ENCODE measurements at places on chromosomes 12 and 14. TPM values are rescaled to one million over a fixed set of nuclear protein-coding genes. Genes with fewer than 3 reads are reported as not detected.

GRCh38 chr14:68552075-68552474 lies 240.8 kb downstream of the ZFP36L1 start:
- no peak overlapping the region for H3K4me3 ChIP-seq
- no peaks in the 10 kb centered on the region for H3K4me1 ChIP-seq
- DNase-seq = no peak
- no peaks in the 10 kb centered on the region for H3K27me3 ChIP-seq

DNA sequence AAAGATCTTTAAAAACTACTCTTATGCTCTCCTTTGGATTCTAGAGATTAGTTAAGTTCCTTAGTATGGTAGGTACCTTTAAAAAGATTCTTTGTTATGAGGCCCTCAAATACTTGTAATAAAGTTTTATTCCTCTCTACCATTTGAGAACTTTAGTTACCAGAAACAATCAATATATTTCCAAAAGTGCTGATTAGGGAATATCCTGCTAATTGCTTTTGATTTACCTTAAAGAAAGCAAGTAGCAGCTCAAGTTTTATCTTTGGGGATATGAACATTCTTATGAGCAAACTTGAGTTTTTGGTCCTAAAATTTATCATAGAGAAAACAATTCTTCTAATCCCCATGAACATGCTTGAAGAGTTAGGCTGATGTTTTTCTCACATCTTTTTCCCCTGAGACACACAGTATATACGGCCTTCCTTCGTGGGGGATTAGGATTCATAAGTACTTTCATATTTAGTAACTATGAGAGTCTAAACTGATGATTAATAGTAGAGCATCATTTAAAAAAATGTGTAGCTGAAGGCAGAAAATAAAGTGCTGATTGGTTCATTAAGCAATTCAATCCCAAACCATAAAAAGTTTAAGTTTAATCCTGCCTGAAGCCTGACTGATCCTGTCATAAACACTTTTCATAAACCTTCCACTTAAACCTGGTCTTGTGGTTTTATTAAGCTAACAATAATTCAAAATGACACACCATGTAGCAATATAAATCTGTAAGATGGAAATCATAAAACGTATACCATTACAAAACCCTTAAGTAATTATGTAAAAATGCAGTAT lies 380.5 kb upstream of the FBXO33 start:
- H3K4me3 ChIP-seq = no peak overlapping the region
- H3K36me3 ChIP-seq = no peaks in the 10 kb centered on the region
- no peak for DNase-seq
- no peak overlapping the region for H3K27ac ChIP-seq

DNA sequence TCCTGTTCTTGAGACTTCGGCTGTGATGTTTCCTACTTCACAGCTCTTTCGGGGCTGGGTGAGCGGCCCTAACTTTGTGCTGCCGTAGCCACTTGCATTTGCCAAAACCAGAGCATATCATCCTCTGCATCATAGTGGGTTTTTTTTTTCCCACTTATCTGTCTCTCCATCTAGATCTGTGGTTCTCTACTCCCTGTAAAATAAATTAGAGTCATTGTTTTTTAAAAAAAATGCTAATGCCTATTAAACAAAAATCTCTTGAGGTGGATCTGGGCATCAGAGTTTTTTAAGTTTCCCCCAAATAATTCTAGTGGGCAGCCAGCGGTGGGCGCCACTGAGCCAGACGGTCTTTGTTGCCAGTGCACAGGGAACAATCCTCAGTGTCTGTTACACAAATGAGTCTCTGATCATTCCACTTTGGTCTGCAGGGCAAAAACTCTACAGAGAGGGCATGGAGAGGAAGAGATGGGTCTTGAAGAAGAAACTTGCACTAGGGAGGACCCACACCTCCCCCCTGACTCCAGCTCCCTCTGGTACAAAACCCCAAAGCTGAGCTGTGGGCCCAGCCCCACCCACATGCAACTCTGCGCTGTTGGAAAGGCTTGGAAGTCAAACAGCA lies 62.4 kb upstream of the BCL2L14 start:
- H3K27me3 ChIP-seq = no peaks in the 10 kb centered on the region
- H3K36me3 ChIP-seq = no peaks in the 10 kb centered on the region
- no peak for DNase-seq
- no peak overlapping the region for H3K27ac ChIP-seq

DNA sequence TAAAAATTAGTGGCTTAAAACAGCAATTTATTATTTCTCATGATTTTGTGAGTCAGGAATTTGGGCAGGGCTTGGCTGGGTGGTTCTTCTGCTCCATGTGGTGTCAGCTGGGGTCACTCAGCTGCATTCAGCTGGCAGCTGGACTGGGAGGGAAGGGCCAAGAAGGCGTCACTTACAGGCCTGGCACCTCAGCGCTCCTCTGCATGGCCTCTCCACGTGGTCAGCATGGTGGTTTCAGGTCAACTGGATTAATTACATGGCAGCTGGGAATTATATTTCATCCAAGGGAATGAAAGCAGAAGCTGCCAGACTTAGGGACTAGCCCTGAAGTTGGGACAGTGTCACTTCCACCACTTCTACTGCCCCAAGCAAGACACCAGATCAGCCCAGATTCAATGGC lies 27.5 kb upstream of the IRF2BPL start:
- no peak for DNase-seq
- no peaks in the 10 kb centered on the region for H3K36me3 ChIP-seq
- H3K4me1 ChIP-seq = peaks cover 9% of the 10 kb centered on the region
- H3K27ac ChIP-seq = no peak overlapping the region
- no peak overlapping the region for H3K4me3 ChIP-seq

DNA sequence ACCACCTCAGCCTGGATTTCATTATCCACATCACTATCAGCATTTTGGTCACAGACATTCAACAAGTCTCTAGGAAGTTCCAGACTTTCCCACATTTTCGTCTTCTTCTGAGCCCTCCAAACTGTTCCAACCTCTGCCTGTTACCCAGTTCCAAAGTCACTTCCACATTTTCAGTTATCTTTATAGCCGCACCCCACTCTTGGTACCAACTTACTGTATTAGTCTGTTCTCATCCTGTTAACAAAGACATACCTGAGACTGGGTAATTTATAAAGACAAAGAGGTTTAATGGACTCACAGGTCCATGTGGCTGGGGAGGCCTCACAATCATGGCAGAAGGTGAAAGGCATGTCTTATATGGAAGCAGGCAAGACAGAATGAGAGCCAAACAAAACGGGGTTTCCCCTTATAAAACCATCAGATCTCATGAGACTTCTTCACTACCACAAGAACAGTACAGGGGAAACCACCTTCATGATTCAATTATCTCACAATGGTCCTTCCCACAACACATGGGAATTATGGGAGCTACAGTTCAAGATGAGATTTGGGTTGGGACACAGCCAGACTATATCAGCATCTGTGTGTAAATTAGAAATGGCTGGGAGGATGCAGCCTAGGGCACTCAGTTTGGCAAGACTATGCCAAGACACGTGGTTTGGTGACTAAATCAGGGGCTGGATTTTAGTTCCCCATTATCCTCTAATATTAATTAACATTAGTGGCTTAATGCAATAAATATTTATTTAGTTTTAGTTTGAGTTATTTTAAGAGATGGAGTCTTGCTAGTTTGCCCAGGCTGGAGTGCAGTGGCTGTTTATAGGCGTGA lies 16.2 kb upstream of the FUT8 start:
- no peaks in the 10 kb centered on the region for H3K4me1 ChIP-seq
- H3K36me3 ChIP-seq = no peaks in the 10 kb centered on the region
- no peak for DNase-seq
- H3K27ac ChIP-seq = no peak overlapping the region
- no peaks in the 10 kb centered on the region for H3K27me3 ChIP-seq
- no peak overlapping the region for H3K4me3 ChIP-seq

- no peaks in the 10 kb centered on the region for H3K27me3 ChIP-seq
- no peak for DNase-seq
- H3K27ac ChIP-seq = peak overlapping the region; percentile 46
- no peaks in the 10 kb centered on the region for H3K36me3 ChIP-seq
- peaks cover 86% of the 10 kb centered on the region for H3K4me1 ChIP-seq
Measured at GRCh38 chr14:61328626-61329262, 7.4 kb downstream of the PRKCH start.

DNA sequence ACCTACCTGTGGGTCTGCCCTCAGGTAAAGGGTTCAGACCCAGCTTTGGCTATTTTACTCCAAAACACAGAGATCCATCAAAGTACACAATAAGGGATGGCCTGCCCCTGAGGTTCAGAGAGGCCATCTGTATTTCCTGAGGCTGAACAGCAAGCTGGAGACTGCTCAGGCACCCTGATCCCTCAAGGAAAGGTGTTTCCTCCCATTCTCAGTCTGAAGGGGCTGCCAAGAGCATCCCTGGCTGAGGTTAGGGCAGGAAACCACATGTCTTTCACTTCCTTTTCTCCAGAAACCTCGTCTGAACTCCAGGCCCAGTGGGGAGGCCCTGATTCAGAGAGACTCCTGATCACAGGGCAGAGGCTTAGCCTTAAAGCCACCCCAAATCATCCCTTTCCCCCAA lies 1.5 kb downstream of the RILPL1 start:
- H3K4me3 ChIP-seq = no peak overlapping the region
- DNase-seq = no peak
- H3K36me3 ChIP-seq = no peaks in the 10 kb centered on the region
- peaks cover 18% of the 10 kb centered on the region for H3K4me1 ChIP-seq
- H3K27me3 ChIP-seq = no peaks in the 10 kb centered on the region

DNA sequence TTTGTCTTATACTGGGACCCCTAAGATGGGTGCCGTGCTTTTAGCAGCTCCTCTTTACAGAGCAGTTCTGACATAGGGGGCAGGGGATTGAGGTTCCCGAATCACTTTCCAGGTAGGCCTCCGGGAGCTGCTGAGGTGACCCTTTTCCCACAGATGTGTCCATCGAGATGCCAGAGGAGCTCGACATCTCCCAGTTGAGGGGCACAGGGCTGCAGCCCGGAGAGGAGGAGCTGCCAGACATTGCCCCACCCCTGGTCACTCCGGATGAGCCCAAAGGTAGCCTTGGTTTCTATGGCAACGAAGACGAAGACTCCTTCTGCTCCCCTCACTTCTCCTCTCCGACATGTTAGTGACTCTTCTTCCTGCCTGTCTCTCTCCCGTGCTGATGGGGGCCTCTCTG lies 4.3 kb upstream of the TPI1 start:
- no peaks in the 10 kb centered on the region for H3K4me1 ChIP-seq
- H3K27me3 ChIP-seq = no peaks in the 10 kb centered on the region
- DNase-seq = no peak
- H3K27ac ChIP-seq = no peak overlapping the region
- no peak overlapping the region for H3K4me3 ChIP-seq

- no peaks in the 10 kb centered on the region for H3K27me3 ChIP-seq
- H3K36me3 ChIP-seq = no peaks in the 10 kb centered on the region
- peaks cover 34% of the 10 kb centered on the region for H3K4me1 ChIP-seq
Measured at GRCh38 chr14:54627540-54628363, 60.8 kb downstream of the SAMD4A start.

DNA sequence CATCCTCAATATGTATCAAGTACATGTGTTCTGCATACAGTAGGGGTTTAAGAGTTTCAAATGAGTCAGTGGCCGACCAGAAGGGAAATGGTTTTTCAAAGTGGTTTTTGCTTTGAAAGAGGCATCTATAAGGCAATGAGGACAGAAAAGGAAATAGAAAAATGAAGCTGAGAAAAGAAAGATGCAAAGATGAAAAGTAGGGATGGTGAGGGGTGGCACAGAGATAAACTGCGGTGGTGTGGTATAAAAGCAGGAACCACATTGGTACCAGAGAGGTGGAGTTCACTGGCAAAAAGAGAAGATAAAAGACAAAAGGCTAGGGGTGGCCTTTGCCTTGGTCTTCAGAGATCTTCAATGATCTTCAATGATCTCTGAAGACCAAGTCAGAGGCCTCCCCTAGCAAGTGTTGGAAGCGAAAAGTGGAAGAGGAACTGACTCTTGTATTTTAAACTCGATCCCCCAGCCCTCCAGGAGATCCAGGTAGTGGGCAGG lies 144.0 kb upstream of the KRR1 start:
- no peak overlapping the region for H3K27ac ChIP-seq
- no peak for DNase-seq
- no peak overlapping the region for H3K4me3 ChIP-seq
- no peaks in the 10 kb centered on the region for H3K27me3 ChIP-seq
- no peaks in the 10 kb centered on the region for H3K4me1 ChIP-seq
- no peaks in the 10 kb centered on the region for H3K36me3 ChIP-seq

DNA sequence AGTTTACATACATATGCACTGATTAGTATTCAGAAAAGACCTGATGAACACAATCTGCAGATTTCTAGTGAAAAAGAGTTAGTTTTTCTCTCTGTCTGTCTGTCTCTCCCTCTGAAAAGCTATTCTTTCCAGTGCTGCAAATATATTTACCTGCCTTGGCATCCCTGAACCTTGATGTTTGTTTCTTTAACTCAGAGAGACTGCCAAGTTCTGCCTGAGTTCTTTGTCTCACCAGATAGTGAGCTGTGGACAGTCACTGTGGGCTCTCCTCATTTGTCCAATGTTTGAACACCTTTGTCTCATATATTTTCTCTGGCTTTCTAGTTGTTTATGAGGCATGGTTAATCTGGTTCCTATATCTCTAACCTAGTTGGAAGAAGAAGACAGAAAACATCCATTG lies 250.4 kb downstream of the SOX5 start:
- H3K27ac ChIP-seq = no peak overlapping the region
- H3K27me3 ChIP-seq = no peaks in the 10 kb centered on the region
- H3K4me1 ChIP-seq = no peaks in the 10 kb centered on the region
- no peak overlapping the region for H3K4me3 ChIP-seq

GRCh38 chr14:22518073-22518472 lies 71.0 kb downstream of the DAD1 start:
- peak overlapping the region; percentile 36 for H3K27ac ChIP-seq
- H3K36me3 ChIP-seq = peaks cover 39% of the 10 kb centered on the region
- peak overlapping the region; percentile 44 for H3K4me3 ChIP-seq
- peaks cover 97% of the 10 kb centered on the region for H3K4me1 ChIP-seq
- H3K27me3 ChIP-seq = no peaks in the 10 kb centered on the region
- no peak for DNase-seq

DNA sequence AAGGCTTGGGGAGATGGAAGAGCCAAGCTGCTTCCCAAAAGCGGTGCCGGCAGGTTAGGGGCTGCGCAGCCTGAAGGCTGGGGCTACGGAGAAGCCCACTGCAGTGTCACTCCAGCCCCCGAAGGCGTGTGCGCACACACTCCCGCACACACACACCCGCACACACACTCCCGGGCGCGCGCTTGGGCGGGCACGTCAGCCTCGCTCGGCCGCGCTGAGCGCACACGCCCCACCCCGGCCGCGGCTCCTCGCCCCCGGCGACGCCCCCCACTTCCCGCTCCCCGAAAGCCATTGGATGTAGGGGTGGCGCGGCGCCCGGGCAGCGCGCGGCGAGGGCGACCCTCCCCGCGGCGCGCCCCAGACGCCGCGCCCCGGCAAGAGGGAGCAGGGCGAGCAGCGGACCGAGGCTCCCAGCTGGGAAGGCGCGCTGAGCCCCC lies at the start of gene KCNK10:
Gene KCNK10, minus strand, starts transcription at position 184 of the 437 bp plus-strand sequence. CDS start 471 bp downstream, outside the sequence.
- H3K36me3 ChIP-seq = no peaks in the 10 kb centered on the region
- peaks cover 6% of the 10 kb centered on the region for H3K27me3 ChIP-seq
- no peak for DNase-seq
- no peaks in the 10 kb centered on the region for H3K4me1 ChIP-seq

- H3K27me3 ChIP-seq = no peaks in the 10 kb centered on the region
- no peaks in the 10 kb centered on the region for H3K36me3 ChIP-seq
- H3K4me3 ChIP-seq = no peak overlapping the region
- no peaks in the 10 kb centered on the region for H3K4me1 ChIP-seq
- DNase-seq = no peak
- H3K27ac ChIP-seq = no peak overlapping the region
Measured at GRCh38 chr14:104431929-104432541, 147.5 kb upstream of the C14orf180 start.

SLCO1B1 gene
- total RNA-seq = not detected

SIX6 gene
- not detected for total RNA-seq

C3AR1 gene
- total RNA-seq = 1.2 TPM

LUM gene
- total RNA-seq = not detected

PAN2 gene
- total RNA-seq = 40.4 TPM

NID2 gene
- not detected for total RNA-seq

LRRC23 gene
- 4.9 TPM for total RNA-seq

CELA1 gene
- total RNA-seq = not detected

GAS2L3 gene
- total RNA-seq = 0.42 TPM

SINHCAF gene
- total RNA-seq = 149 TPM

AQP2 gene
- total RNA-seq = not detected

All from CD8-positive, alpha-beta memory T cell (primary cell).